ENCODE measurements at places on chromosomes 4 and X.

- no peak for DNase-seq
These were observed 348.5 kb upstream of the INTU start for GRCh38 chr4:127284236-127284635.

DNA sequence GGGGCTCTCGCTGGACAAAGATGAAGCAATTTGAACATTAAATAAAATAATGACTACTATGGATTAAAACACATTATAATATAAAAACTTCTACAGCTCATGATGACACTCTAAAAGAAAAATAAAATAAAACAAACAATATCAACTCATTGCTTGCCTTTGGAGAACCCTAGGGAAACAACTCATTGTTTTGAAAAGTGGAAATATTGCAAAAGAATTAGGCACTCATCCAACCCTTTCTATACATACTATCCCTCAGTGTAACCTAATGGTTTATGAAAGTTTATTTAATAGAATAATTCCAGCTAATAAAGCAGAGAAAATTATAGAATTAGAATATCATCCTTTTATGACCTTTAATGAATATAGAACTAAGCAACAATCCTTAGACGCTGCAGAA, 718 bp downstream of the RAB40A start:
- no peak for DNase-seq

- no peak for DNase-seq
These were observed 78.7 kb upstream of the ZNF518B start for GRCh38 chr4:10535912-10536311.

GRCh38 chr4:142874684-142875083, 28.6 kb upstream of the INPP4B start:
- DNase-seq = no peak

DNA sequence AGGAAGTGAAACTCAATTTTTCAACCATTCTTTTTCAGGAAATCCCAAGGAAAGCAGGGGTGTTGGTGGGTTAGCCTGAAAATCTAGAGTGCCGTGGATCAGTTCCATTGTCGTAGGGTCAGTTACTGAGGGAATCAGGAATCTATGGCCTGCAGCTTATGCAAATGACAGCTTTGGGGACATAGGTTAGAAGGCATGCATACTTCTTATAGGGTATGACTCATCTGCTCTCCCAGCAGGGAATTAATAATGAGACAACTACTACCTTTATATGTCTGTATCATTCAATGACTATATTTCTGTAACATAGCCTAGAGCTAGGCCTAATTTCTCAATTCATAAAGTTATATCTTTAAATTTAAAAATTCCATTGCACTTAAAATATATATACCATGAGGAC, 36.6 kb downstream of the ZNF41 start:
- no peak for DNase-seq

DNA sequence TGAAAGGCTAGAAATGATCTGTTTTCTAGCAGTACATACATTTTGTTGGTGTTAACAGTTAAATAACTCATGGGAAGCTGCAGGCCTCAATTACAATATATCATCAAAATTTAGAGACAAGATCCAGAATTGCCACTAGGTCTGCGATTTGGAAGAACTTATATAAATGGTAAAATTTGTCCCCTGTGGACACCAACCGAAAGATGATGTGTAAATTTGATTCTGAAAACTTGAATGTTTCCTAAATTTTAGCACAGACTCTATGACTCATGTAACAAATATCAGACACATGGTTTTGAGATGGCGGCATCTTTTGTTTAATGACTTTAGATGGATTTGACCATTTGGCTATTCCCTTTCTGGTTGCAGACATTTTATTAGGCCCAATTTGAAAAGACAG, 6.0 kb upstream of the HPGDS start:
- no peak for DNase-seq

DNA sequence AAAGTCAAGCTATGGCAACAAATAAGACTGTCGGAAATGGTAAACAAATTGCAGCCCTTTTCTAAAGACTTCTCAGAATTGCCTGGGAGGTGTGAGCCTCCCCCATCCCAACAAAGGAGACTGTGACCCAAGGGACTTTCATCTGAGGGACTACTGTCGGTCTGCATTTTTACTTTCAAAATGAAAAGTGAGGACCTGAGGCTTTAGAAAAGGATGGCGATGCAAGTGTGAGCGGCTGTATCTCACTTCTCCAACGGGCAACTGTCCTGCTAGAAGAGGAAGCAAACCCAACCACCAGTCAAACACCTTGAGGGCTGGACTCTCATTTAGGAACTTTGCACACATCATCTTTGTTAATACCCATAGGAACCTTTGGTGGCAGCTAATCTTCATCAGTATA, 62.6 kb upstream of the CLNK start:
- no peak for DNase-seq

DNA sequence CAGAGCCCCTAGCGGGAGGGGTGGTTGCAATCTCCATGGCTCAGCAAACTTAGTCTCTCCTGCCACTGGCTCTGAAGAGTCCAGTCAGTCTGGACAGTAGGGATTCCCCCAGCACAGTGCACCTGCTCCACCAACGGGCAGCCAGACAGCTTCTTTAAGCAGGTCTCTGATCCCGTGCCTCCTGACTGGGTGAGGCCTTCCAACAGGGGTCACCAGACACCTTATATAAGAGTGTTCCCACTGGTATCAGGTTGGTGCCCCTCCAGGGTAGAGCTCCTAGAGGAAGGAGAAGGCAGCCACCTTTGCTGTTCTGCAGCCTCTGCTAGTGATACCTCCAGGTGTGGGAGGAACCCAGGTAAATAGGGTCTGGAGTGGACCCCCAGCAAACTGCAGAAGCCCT, 1393.4 kb downstream of the STIM2 start:
- DNase-seq = no peak

DNA sequence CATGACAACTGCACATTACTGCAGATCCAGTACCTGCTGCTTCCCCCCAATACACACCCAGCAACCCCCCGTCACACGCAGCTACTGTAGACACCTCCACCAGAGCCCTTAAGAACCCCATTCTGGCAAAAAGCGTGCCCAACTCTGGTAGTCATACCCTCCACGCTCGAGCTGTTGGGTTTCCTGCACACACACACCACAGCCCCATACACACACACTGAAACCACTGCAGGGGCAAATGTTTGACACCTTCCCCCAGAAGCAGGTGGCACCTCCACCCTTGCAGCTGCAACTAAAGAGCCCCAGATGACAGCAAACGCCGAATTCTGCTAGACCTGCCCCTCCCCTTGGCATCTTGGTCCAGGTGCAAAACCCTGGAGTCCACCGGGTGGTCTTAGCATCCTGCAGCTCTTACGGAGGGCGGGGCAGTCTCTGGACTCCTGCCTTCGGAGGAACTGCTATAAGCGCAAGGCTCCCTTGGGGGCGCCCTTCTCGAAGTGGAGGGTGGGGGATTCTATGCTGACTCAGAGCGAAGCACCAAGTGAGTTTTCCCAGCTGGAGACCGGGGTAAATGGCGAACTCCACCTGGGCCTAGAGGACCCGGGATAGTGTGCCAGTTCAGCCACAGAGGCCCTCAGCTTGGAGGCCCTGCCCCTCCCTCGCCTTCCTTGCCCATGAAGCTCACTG, 1.5 kb downstream of the FRMPD3 start:
- no peak for DNase-seq

DNA sequence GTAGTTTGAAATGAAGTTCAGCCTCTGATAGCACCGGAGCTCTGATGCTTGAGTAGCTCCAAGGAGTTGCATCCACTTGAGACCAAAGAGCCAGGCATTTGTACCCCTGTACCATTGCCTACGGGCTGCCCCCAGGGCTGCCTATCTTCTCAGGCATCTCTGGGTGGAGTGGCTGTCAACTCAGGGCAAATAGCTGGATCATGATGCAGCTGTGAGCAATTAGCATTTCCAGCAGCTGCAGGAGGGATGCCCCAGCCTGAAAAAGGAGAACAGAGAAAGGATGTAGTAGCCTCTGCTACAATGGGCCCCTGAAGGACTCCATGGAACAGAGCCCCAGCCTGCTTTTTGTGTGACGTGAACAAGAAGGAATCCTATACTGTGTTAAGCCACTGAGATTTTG, 492.6 kb downstream of the BCOR start:
- no peak for DNase-seq

DNA sequence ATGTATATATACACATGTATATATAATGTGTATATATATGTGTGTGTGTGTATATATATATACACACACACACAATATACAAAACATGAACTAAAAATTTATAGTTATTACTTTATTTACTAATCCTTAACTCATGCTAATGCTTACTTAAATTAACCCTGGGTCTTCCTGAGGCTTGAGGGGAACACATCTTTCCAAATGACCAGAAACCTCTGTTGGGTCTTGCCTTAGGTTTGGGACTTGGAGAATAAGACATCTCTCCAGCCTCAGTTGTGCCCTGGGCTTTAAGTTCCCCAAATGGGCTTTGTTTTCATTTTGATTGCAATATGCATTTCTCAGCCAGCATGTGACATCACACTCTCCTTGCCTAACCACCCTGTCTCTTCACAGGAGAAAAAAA, 7.7 kb downstream of the GEMIN8 start:
- no peak for DNase-seq

DNA sequence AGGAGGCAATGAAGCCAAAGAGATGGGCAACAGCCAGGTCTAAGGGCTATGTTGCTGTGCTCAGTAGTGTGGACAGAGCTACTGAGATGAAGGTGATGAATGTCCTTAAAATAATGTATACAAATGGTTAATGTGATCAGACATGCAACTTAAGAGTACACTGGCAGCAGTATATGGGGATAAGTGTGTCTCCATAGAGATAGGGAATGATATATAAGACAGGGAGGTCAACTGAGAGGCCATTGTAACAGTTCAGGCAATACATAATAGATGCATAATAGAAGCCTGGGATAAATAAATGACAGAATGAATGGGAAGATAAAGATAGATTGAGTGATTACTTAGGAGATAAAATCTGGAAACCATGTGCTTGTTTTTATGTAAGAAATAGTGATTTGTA, 250.0 kb downstream of the CFAP299 start:
- no peak for DNase-seq

- no peak for DNase-seq
These were observed 61.4 kb downstream of the ANKRD17 start for GRCh38 chr4:73197220-73197619.
